DMS153 (cell line): ENCODE measurements at places on chromosomes 12 and 14.

- DNase-seq: no peak
Measured at GRCh38 chr12:105658389-105658788, 327.9 kb downstream of the C12orf75 start.

DNA sequence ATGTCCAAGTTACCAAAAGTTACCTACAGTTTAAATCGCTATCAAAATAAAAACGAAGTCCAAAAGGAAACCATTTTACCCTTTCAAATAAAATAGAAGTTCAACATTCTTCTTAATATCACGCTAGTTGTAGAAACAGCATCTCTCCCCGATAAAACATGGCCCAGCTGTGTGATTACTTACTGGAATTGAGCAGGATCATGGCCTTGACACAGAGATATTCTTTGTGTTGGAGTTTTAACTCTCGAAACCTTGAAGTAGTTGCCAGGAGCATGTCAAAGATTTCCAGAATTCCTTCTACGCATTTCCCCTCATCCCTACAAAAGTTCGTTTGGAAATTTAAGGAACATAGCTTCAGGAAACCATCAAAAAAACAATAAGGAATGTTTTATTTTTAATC is 44.8 kb downstream of the ESR2 start:
- no peak for DNase-seq

- DNase-seq: no peak
Measured at GRCh38 chr12:47840571-47840970, 20.9 kb upstream of the HDAC7 start.

GRCh38 chr14:68807148-68807600 is 14.3 kb upstream of the ZFP36L1 start:
- peak; percentile 42 for DNase-seq

DNA sequence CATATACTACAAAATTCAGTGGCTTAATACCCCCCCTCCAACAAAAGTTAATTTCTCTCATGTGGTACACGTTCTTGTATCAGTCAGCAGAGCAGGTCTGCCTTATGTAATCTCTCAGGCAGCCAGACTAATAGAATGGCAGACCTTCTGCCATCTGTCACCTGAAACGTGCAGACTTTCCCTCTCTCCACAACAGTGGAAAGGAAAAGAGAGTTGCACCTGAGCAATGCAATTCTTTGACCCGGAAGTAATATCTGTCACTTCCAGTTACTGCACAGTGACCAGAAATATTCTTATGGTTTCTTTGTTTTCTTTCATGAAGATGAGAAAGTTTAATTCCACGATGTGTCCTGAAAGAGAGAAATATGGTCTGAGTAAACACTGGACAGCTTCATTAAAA is 14.4 kb downstream of the KERA start:
- DNase-seq: no peak

DNA sequence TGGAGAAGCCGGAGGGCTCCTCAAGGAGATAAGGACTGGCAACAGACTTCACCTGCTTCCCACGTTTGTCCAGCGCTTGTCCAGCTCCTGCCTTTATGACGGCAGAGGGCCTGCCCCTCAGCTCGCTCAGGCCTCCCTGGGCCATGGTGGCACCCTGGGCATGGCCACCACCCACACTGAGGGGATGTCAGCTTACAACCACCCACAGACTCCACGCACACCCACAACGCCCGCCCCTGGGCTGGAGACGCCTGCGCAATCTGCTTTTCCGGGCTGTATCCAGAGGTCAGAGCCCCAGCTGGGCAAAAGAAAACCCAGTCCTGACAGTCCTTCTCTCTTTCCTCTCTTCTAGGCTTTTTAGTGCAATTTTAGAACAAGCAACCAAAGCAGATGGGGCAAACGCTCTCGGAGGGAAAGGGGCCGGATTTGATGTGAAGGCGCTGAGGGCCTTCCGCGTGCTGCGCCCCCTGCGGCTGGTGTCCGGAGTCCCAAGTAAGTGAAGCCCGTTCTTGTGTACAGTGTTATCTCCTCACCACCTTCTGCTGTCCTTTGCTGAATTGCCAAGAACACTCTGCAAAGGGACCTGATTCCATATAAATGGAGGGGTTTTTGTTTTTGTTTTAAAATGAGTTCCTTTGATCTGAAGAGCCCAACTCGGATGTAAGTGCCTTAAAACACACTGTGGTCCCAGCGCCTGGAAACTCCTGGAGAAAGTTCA is 337.4 kb upstream of the FKBP4 start:
- DNase-seq: no peak

DNA sequence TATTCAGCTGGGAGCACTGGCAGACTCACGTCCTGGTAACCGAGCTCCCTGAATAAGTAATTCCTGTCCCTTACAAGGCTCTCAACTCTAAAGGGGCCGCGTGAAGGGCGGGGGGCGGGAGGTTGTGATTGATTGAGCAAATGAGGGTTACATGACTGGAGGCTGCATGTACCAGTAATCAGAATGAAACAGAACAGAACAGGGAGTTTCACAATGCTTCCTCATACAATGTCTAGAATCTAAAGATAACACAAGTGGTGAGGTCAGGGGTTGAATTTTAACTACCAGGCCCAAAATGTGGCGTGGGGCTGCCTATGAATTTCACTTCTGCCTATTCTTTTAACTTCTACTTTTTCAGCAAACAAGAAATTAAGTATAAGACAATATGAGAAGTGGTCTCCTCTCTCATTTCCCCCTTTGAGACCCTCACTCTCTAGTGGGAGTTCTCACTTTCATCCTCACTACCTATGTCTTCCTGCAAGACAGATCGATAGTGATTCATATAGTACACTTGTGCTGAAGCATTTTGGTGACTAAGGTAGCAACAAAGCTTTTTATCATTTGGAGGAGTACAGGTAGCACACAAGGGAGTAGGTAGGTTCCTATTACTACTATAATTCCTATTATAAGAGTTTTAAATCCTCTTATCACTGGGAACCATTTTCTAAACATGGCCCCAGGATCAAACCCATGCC is 239.8 kb downstream of the KTN1 start:
- DNase-seq: no peak

DNA sequence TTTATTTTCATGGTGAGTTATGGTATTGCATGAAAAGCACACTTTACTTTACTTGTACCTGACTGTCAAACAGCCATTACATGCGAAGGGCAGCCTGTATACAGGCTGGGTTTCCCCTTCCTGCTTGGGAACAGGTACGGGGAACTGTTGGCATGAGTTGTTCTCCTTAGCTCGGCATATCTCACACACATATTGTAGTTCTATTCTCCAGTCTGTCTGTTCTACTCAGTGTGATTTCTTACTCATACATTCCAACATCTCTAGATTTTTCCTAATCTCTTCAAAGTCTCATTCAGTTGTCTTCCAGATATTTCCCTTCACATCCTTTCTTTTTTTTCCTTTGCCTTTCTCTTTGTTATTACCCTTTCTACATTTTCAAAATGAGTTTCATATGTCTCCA is 83.9 kb downstream of the HMGA2 start:
- no peak for DNase-seq
